ENCODE measurements at places on chromosomes 6 and 20.

DNA sequence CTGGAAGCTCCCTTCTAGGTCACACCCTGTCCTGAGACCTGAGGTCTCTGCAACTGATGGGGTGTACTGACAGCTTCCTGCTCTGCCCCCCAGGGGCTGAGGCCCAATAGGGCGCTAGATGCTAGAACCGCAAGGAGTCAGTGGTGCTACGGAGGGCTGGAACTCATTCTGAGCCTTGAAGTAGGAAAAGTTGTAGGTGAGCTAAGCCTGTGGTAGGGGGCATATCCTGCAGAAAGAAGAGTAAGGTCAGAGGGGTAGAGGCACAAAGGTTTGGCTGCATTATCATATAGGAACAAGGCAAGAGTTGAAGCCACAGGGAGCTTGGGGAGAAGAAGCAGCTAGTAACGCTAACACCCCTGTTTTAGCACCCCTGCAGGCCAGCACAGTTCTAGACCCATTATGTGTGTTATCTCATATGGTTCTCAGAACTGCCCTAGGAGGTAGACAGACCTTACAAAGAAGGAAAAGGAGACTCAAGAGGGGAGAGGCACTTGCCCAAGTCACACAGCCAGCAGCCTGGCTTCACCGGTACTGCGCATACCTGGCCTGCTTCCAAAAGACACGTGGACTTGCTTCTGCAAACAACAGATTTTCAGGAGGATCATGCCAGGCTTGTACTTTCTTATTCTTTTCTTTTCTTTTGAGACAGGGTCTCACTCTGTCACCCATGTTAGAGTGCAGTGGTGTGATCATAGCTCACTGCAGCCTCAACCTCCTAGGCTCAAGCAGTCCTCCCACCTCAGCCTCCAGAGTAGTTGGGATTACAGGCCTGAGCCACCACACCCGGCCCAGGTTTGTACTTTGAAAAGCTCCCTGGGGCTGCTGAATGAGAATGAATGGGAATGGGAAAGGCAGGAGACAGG is 156.1 kb downstream of the MRPL14 start:
- no peak for DNase-seq

GRCh38 chr6:11975353-11975977 is 36.6 kb upstream of the HIVEP1 start:
- no peak for DNase-seq

GRCh38 chr20:52226370-52226769 is 34.8 kb upstream of the ZFP64 start:
- DNase-seq: peak; percentile 52

- no peak for DNase-seq
Observed at GRCh38 chr20:62168061-62168460, 14.8 kb upstream of the MTG2 start.

All from umbilical cord (tissue), 2 donors.